ENCODE measurements at places on chromosomes 12 and 14. TPM values are rescaled to one million over a fixed set of nuclear protein-coding genes. Genes with fewer than 3 reads are reported as not detected.

GRCh38 chr12:121800694-121801594 lies 2.9 kb upstream of the SETD1B start:
- peak; percentile 90 for DNase-seq

Gene HELB
- 6.0 TPM for total RNA-seq

DNA sequence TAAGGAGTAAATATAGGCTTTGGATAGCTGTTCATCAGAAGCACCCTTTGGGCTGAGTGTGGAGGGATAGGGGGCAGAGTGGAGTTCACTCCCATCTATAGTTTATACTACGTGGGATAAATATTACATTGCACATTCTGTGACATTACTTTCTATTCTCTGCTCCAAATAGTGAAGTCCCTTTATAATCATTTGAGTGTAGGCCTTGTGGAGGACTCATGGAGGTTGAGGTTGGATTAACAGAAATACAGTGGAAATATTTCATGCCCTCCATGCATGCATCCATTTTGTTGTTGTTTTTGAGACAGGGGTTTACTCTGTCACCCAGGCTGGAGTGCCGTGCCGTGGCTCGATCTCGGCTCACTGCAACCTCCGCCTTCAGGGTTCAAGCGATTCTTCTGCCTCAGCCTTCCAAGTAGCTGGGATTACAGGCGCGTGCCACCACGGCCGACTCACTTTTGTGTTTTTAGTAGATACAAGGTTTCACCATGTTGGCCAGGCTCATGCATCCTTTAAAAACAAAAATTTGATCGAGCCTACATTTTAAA lies 1.4 kb downstream of the CHPT1 start:
- DNase-seq, result no peak

Gene PLEKHD1
- not detected for total RNA-seq

- DNase-seq, result no peak
Observed at GRCh38 chr14:69719501-69719951, 47.4 kb upstream of the SRSF5 start.

DNA sequence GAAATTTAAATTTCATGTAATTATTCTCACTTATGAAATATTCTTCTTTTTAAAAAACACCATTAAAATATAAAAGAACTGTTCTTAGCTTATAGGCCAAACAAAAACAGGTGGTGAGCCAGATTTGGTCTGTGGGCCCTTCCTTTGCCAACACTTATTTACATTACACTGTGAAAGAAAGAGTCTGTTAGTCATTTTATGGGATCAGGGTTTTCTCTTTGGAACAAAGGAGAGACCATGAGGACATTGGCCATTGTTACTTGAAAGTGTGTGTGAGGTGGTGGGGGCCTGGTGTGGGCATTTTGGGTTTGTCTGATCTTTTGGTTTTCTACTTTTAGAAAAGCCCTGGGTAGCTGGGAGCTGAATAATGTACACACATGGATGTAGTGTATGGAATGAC lies 62.7 kb downstream of the TTC6 start:
- no peak for DNase-seq

GRCh38 chr12:103313894-103314293 lies 181.9 kb downstream of the C12orf42 start:
- no peak for DNase-seq

Gene FOXA1
- total RNA-seq, result 64.5 TPM

DNA sequence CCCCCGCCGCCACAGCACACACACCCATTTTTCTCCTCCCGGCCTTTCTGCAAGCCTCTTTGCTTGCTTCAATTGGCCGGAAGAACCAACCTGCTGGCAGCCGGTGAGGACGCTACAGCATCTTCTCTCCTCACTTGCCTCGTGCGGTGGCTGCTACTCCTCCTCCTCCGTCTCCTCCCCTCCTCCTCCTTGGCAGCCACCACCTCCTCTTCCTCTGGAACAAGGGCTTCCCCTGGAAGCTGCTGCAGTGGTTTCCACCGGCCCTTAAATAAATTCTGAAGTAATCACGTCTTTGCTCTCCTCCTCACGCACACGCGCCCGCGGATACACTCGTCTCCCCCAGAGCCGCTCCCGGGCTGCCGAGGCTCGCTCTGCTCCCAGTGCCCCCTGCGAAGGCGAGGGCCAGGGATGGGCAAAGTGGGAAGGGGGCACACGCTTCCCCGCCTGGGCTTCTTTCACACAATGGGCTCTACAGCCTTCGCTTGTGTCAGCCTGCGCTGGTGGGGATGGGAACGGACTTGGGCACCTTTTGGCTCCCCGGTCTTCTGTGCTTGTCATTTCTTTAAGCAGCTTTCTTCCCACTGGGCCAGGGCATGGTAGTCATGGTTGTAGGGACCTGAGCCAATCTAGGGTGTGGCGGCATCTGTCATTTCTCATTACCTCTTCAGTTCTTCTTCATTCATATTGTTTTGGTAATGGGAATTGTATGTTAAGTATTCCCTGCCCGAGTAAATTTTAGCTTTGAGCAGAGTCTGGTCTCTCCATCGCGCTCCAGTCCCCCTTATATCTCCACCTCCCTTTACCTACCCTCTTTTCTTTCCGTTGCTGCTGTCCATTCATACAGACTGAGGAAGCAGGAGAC lies at the start of gene PPFIA2:
Gene PPFIA2, minus strand, starts transcription at position 161 of the 862 bp plus-strand sequence.
- DNase-seq, result no peak
